ENCODE measurements at places on chromosomes 1 and 21.

- no peak for DNase-seq
Measured at GRCh38 chr1:211605603-211606331, 26.8 kb upstream of the SLC30A1 start.

- no peak for DNase-seq
Measured at GRCh38 chr21:42878678-42878992, 704 bp downstream of the WDR4 start.

DNA sequence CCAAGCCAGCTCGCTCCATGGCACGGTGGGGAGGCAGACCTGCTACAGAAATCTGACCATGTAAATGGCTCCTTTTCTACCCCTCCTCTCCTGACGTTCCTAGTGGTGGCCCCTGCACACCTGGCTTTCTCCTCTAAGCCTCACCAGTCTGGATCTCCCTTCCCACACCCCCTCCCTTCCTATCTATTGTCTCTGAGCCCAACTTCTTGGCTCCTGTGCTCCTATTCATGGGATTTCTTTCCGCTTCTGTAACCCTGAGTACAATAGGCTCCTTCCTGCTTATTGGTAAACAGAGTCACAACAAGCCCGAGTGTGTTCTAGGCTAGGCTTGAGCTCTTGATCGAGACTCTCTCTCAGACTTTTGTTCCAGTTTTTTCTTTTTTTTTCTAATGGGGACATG is 17.6 kb downstream of the OPTC start:
- DNase-seq, result no peak

DNA sequence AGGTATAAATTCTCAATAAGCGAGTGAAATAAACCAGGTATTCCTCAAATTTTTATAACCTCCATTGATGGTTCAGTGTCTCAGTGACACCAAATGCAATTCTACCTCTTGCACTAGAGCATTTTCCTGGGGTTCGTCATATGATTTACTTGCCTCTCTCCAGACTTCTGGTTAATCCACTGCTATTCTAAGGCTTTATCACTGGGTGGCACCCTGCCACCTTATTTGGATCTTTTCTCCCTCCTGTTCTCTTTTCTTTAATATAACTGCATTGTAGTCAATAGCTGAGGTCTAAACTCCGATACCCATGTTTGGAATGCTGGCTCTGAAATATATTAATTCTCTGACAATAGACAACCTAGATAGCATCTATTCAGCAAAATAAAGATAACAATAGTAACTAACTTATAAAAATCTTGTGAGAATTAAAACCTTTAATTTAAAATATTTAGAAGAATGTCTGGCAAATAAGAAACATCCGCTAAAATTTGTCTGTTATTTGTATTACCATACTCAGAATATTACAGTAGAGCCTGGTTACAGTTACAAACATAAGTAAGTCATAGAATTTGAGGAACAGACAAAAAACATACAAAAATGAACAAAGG is 436.4 kb downstream of the PLA2G4A start:
- peak; percentile 17 for DNase-seq

GRCh38 chr1:59485949-59486348 is 189.1 kb downstream of the FGGY start:
- no peak for DNase-seq

- DNase-seq, result no peak
Measured at GRCh38 chr1:247825362-247825761, 1.4 kb upstream of the OR14A16 start.

GRCh38 chr1:3321559-3322449 is 132.7 kb upstream of the ARHGEF16 start:
- DNase-seq, result no peak

DNA sequence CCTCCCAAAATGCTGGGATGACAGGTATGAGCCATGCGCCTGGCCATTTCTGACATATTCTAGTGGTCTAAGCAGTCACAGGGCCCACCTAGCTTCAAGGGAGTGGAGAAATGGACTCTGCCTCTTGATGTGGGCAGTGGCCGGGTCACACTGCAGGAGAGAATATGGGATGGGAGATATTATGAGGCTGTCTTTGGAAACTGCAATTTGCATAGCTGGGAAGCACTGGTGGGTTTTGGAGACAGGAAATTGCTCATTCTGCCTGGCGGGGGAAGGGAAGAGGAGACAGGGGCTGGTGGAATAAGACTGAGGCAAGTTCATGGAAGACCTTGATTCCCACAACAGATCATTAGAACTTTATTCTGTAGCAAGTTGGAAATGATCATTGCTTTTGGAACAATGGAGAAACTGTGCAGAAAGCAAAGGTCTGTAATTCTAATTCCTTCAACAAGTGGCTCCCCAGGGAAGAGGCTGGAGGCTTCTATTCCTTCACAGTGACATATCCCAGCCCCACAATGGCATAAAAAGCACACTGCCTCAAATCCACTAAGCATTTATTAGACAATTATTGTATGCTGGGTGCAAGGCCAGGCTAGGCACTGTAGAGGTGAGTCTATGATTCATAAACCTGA is 10.5 kb downstream of the NCMAP start:
- DNase-seq, result no peak

GRCh38 chr1:27427816-27428315 is 35.4 kb downstream of the GPR3 start:
- DNase-seq, result no peak

- DNase-seq, result no peak
Measured at GRCh38 chr1:245279346-245279745, 124.6 kb downstream of the KIF26B start.

DNA sequence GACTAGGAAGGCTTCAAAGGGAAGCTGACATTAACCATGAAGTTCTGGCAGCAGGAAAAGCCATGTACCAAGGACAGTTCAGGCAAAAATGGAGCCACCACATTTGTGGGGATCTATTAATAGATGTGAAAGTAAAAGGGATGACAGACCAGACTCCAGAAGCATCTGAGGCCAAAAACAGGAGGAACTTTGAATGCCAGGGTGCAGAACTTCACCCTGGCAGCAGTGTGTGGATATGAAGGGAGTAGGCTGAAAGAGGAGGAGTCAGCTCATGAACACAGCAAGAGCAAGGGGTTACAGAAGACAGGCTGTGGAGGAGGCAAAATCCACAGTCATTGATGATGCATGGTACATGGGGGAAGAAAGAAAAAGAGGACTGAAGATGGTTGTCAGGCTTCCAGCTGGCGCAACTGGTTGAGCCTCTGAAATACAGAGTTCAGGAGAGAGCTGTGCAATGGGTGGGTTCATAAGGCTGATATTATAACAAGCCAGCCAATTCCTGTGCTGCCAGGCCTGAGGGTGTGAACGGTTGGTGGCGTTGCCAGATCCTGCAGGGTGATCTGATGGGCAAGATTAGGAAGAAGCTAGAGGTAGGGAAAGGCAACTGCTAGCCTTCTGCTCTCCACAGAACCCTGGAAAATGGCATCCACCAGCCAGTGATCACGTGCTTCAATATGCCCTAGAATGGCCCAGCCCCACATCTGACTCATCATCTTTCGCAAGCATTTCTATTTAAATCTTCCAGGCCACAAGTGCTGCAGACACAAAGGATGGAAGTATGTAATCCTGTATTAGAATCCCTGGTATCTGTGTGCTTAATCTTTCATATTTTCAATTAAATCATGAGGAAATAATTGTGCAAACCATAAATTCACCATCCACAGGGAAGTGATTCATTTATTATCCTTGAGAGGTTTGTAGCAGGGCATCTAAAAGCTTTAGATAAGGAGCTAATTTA is 81.9 kb downstream of the SLC25A24 start:
- DNase-seq, result no peak

DNA sequence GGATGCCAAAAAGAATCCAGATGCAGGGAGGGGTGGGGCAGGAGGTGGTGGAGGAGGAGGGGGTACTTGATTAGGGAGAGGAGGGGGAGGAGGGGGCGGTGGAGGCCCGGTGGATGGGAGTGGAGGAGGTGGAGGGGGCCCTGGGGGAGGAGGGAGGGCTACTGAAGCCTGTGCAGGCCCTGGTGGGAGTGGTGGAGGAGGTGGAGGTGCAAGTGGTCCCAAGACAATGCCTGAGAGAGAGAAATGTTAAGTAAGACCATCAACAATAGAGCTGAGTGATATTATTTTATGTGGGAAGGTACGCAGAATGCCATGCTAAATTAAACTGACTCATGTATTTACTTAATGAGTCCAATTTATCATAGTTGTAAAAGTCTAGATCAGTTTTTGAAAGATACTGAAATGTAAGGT is 86.8 kb upstream of the LBR start:
- DNase-seq, result no peak

DNA sequence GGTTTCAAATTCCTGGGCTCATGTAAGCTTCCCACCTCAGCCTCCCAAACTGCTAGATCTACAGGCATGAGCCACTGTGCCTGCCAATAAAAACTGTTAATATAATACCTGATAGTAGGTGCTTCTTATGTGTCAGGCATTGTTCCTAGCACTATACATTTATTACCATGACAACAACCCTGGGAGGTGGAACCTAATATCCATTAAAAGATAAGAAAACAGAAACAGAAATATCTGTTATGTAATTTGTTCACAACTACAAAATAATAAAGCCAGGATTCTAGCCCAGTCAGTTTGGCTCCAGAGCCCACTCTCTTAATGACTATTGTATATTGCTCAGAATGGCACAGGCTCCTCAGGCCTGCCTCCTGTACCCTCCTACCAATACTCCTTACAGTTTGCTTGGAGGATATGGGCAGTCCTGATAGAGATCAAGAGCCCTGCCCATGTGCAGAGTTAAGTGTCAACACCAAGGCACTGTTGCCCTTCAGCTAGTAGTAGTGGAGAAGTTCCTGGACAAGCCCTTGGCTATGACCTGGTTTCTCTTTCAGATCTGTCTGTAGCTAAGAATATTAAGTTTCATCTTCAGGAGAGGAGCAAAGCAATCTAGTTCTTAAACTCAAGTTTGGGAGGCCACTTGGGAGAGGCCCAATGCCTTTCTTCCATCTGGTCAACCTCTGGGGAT is 22.4 kb downstream of the RPL5 start:
- DNase-seq, result no peak

DNA sequence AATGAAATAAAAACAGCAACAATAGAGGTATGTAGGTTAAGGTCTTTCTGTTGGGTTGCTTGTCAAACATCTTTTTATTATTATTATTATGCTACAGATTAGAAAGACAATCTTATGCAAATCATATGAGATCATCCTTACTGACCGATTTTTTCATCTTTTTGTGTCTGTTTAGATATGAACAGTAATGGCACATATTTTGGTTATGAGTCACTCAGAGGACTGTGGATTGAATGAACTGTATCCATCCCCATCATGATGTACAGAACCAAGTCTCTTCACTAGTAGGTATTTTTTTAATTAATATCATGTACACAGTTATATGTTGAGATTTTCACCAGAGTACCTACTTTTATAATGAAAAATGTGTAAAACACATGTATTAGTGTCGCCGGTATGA is 159.1 kb downstream of the CHRM3 start:
- no peak for DNase-seq

DNA sequence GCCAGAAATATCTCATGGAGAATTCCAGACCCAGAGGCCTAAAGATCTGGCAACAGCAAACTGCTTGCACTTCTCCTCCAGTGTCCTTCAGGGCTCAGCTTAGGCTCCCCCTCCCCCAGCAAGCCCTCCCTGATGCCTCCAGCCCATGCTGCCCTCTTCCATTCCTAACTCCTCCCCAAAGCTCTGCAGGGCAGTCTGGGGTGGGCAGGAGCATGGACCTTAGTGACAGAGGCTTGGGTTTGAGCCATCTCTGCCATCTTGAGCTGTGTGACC is 436.8 kb downstream of the PTPRU start:
- no peak for DNase-seq

All from GDM1 (cell line).